ENCODE measurements at places on chromosomes 7 and 10. TPM values are rescaled to one million over a fixed set of nuclear protein-coding genes. Genes with fewer than 3 reads are reported as not detected.

The TMEM225B gene
- polyA plus RNA-seq, result 2.7 TPM

The LHFPL3 gene
- polyA plus RNA-seq, result 5.4 TPM

The SNX10 gene
- polyA plus RNA-seq, result 15.5 TPM

The FBXL15 gene
- 25.6 TPM for polyA plus RNA-seq

The ARID5B gene
- polyA plus RNA-seq, result 2.5 TPM

Data from brain (organoid and tissue), 16 donors.